ENCODE measurements at places on chromosomes 6 and 20. TPM values are rescaled to one million over a fixed set of nuclear protein-coding genes. Genes with fewer than 3 reads are reported as not detected.

DNA sequence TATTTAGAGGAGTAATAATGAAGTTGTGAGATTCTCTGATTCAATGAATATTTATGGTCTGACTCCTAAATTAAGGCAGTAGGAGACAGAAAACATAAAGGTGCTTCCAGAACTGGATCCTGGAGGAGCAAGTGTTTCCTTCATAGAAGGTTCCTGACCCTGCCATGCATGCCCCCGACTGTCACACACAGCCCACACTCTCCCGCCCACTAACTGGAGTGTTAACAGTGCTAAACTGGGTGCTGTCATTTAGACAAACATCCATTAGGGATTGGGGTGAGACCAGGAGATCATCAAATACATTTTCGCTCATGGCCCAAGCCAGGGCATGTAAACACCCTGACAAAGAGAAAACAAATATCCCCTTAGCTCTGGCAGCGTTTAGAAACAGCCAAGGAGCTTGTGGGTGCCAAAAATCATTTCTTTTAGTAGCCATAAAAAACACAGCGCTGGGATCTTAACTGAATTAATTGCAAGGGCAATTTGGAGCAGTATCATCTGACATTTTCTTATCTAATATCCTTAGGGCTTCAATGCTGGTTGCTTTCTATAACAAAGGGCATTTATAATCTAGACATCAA is 46.8 kb downstream of the INSM1 start:
- no peak overlapping the region for H3K4me3 ChIP-seq
- no peaks in the 10 kb centered on the region for H3K27me3 ChIP-seq
- no peak for DNase-seq
- no peak overlapping the region for H3K27ac ChIP-seq
- H3K4me1 ChIP-seq = no peaks in the 10 kb centered on the region

PDYN gene
- not detected for total RNA-seq

CGA gene
- total RNA-seq = not detected

GLP1R gene
- total RNA-seq = not detected

RGS17 gene
- not detected for total RNA-seq

- H3K4me3 ChIP-seq = no peak overlapping the region
- no peak for DNase-seq
- H3K36me3 ChIP-seq = no peaks in the 10 kb centered on the region
- H3K27me3 ChIP-seq = no peaks in the 10 kb centered on the region
These were observed 529.1 kb upstream of the CITED2 start for GRCh38 chr6:139903411-139904157.

- H3K4me3 ChIP-seq = no peak overlapping the region
- no peak overlapping the region for H3K27ac ChIP-seq
- no peaks in the 10 kb centered on the region for H3K36me3 ChIP-seq
These were observed 138.9 kb downstream of the TENT5A start for GRCh38 chr6:81613606-81614005.

DNA sequence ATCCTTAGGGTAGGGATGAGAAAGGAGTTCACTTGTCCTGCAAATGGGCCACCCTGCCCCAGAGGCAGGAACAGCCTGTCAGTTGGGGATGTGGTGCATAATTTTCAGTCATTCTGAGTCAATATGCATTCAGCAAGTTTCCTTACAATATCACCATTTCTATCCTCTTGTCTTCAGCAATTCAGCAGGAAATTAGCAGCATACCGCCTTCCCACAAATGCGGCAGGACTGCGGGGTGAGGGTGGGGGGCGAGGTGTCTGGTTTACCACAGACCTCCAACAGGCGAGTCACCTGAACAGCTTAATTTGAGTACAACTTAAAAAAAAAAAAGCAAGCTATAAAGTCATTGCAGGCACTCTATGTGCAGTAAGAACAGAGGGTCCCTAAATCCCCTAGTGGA is 126.8 kb downstream of the MAP3K7 start:
- H3K27me3 ChIP-seq = no peaks in the 10 kb centered on the region
- no peak overlapping the region for H3K4me3 ChIP-seq
- no peak overlapping the region for H3K27ac ChIP-seq
- H3K36me3 ChIP-seq = no peaks in the 10 kb centered on the region
- no peak for DNase-seq

DNA sequence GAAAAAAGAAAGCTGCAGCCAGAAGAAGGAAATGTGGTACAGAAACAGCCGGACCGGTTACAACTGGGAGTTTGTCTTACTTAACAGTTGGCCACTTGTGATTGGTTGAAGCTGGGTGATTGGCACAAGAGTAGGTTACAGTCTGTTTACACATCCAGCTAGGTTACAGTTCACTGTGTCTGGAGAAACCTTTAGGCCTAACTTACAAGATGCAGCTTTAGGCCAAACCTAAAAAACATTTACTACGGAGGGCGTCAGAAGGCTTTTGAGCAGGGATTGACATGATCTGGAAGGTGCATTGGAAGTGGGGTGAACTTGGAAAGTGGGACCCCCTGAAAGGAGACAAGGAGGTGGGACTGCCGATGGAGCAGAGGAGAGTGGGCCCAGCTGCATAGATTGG is 122.3 kb downstream of the BANF2 start:
- peaks cover 21% of the 10 kb centered on the region for H3K4me1 ChIP-seq
- H3K27me3 ChIP-seq = no peaks in the 10 kb centered on the region
- H3K27ac ChIP-seq = no peak overlapping the region
- no peak overlapping the region for H3K4me3 ChIP-seq

ADGRG6 gene
- 24.5 TPM for total RNA-seq

TRIM10 gene
- 4.9 TPM for total RNA-seq

DNA sequence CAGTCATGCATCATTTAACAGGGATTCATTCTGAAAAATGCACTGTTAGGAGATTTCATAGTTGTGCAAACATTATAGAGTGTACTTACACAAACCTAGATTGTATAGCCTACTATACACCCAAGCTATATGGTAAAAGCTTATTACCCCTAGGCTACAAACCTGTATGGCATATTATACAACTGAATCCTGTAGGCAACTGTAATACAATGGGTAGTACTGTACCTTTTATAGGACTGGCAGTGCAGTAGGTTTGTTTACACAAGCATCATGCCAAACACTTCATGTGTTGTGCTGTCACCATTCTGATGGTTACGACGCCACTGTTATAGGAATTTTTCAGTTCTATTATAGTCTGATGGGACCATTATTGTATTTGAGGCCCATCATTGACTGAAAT is 39.3 kb upstream of the KHDC1 start:
- H3K27me3 ChIP-seq = no peaks in the 10 kb centered on the region
- no peak overlapping the region for H3K4me3 ChIP-seq
- no peaks in the 10 kb centered on the region for H3K36me3 ChIP-seq
- H3K4me1 ChIP-seq = no peaks in the 10 kb centered on the region
- H3K27ac ChIP-seq = no peak overlapping the region

EBF4 gene
- 3.9 TPM for total RNA-seq

TRIM15 gene
- not detected for total RNA-seq

LHFPL5 gene
- not detected for total RNA-seq

All from spleen (tissue), 13 donors.